Caki2 (cell line): ENCODE measurements at places on chromosomes 1 and 21. TPM values are rescaled to one million over a fixed set of nuclear protein-coding genes. Genes with fewer than 3 reads are reported as not detected.

- peak; percentile 94 for DNase-seq
Observed at GRCh38 chr1:43858324-43858723, 75.3 kb upstream of the ARTN start.

DNA sequence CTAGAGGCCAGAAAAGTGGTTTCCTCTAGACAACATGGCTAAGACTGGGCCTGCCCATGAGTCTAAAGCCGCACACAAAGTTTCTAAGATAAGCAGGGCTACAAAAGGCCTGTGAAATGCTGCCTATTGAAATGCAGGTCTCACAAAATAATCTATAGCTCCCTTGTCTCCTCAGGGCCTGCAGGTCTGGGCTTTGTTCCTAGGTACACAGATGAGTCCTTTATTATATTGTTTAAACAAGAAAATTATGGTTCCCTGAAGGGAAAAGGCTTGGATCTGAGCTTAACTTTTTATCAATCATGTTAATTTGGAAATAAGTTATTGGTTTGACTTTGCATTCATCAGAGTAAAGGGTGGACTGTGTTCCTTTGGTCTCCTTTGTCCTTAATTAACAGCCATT is 413.4 kb upstream of the BEND5 start:
- DNase-seq = no peak

GRCh38 chr1:23625459-23625858 is 66.1 kb upstream of the RPL11 start:
- no peak for DNase-seq

- DNase-seq = no peak
Observed at GRCh38 chr1:227954163-227954850, 6.6 kb upstream of the WNT9A start.

DNA sequence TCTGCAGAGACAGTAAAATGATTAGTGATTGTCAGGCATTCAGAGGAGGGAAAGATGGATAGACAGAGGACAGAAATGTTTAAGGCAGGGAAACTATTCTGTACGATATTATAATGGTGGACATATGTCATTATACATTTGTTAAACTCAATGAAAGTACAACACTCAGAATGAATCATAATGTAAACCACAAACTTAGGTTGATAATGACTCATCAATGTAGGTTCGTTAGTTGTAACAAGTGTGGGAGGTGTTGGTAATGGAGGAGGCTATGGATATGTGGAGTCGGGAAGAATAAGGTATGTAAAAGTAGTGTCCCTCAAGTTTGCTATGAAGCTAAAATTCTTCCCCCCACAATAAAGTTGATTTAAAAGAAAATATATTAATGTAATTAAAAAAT is 455.0 kb downstream of the BRINP3 start:
- peak; percentile 51 for DNase-seq

GRCh38 chr1:86155807-86156565 is 586 bp downstream of the COL24A1 start:
- DNase-seq = no peak

GRCh38 chr1:230760360-230760827 is 13.2 kb downstream of the CAPN9 start:
- DNase-seq = no peak

DNA sequence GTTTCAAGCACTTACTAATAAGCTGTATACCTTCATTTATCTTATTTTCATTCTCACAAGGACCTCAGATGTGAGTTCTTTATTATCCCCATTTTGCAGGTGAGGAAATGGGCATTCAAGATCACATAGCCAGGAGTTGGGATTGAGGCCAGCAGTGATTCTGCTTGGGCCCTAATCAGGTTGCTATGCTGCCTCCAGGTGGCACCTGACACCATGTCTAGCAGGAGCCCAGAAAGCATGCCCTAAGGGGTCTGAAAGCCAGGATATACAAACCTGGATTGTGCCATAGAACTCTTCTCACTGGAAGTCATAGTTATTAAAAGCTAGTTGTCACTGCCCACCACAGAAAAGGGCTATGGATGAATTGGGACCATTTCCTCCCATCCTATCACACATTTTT is 61.1 kb downstream of the FYB2 start:
- DNase-seq = peak; percentile 12

DNA sequence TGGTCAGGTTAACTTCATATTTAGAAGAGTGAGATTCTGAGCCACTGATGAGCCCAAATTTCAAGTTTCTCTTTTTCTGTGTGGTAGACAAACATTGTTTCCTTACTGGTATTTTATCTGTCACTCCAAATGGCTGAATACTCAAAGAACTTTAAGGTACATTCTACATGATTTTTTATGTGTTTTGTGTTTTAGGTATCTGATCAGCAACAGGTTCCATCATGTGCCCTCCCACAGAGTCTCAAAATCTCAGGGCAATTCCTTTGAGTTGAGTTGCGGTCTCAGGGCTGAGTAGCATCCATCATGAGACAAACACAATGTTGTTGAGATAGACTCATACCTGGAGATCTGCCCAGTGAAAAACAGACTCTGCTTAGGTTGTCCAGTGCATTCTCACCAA is 14.7 kb upstream of the CEP350 start:
- no peak for DNase-seq

GRCh38 chr1:111487133-111487532 is 13.3 kb downstream of the C1orf162 start:
- DNase-seq = no peak

GRCh38 chr1:33099290-33100118 is 18.6 kb downstream of the AZIN2 start:
- peak; percentile 99 for DNase-seq

Gene PLEKHO1
- total RNA-seq = 4.0 and 8.0 TPM in 2 replicates

Gene PLA2G2D
- not detected in 2 replicates for total RNA-seq

Gene APP
- 808 and 842 TPM in 2 replicates for total RNA-seq

Gene SETDB1
- total RNA-seq = 29.2 and 31.7 TPM in 2 replicates

Gene TMEM79
- 1.4 and 2.5 TPM in 2 replicates for total RNA-seq

Gene TEDDM1
- not detected in 2 replicates for total RNA-seq
